Effector memory CD8-positive, alpha-beta T cell (primary cell): ENCODE measurements at places on chromosomes 4 and X.

DNA sequence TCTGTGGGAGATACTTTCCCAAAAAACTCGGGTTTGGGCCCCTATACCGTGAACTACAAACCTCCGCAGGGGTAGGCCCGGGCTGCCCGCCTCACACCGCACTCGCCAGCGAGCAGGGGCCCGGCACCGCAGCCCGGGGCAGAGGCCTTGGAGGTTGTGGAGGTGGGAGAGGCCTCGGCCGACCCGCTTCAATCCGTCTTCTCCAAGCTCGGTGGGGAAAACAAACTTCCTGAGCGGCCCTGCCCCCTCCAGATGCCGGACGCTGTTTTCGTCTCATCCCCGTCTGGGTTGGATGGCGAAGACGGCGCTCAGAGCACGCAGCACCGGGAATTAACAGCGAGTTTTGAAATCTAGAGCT is 442 bp upstream of the MCUB start:
- DNase-seq = no peak

GRCh38 chrX:19094654-19095053 is 27.6 kb downstream of the ADGRG2 start:
- DNase-seq = no peak

- DNase-seq = no peak
Observed at GRCh38 chrX:72532366-72532765, 40.3 kb downstream of the HDAC8 start.

- no peak for DNase-seq
Observed at GRCh38 chr4:102580463-102580842, 79.3 kb downstream of the NFKB1 start.

DNA sequence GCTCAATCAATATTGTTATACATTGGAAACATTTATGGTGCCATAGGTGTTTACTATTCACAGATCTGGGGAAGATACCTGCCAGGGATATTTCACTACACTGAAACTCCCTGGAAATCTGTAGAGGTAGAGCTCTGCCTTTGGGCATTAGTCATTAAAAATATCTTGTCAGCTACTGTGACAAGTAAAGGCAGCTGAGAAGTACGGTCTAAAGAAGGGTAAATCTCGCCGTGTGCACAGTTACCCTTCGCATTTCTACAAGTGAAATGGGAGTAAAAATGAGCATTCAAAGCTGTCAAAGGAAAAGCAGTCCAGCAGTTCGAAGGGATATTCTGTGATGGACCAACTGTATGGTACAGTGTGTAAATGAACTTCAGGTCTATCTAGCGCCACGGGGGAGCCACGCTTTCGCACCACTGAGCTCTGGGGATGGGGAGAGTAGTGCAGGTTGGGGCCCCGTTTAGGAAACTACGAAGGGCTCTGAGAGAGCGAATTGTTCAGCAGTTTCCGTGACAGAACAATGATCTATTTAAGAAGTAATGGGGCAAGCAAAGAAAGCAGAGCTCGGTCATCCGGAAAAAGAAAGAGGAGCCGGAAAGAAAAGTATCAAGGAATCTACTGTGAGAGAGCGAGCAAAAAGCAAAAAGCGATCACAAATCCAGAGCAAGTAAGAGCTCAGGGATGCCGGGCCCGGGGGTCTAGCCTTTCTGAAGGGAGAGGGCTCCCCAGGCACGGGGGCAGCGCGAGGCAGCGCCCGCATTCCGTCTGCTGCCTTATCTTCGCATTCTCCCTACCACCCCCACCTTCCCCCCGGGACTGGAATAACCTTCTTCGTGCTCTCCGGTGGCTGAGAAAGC is 646 bp downstream of the TIGD4 start:
- DNase-seq = peak; percentile 19

DNA sequence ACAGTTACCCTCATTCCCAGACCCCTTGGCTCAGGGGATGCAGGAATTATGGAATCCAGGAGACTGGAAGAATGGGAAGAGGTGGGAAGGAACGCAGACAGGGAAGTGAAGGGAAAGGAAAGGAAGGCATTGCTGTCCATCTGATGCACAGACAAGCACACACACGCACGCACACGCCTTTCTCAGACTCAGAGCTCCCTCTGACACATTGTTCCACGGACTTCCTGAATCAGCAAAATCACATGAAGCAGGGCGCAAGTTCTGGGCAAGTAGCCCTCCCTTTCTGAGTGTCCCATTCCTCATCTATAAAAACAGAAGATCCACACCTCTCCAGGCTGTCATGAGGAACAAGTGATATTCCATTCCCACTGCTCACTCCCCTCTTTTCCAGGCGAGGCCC is 13.2 kb downstream of the IQSEC2 start:
- DNase-seq = no peak

DNA sequence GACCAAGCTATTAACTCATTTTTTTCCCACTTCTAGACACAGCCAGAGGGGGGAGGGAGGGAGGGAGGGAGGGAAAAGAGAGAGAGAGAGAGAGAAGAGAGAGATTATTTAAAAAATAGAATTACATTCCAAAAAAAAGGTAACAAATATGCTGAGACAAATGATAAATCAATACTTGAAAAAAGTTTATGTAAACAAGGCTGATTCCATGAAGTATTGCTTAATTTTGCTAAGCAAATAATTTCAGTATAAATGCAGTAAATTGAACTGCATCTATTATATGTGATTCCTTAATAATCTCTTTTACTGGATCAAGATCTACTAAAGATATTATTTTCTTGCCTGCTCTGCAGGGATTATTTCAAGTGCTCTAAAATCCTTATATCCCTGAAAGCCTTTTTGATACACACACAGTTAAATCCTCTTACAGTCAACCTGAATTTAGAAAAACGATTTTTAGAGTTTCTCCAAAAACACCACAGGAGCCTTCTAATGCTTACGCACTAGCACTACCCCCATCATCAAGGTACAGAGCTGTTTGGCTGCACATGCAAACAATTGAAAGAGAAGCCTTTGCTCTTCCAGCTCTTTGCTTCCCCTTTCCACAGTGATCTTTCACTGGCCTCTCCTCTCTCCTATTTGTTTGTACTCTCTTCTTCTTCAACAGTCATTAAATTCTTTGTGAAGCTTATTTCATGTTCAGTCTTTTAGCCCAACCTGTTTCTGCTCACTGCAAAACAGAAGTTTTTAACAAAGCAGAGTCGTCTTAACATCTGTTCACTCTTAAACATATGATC is 426.3 kb upstream of the FAM241A start:
- DNase-seq = no peak

DNA sequence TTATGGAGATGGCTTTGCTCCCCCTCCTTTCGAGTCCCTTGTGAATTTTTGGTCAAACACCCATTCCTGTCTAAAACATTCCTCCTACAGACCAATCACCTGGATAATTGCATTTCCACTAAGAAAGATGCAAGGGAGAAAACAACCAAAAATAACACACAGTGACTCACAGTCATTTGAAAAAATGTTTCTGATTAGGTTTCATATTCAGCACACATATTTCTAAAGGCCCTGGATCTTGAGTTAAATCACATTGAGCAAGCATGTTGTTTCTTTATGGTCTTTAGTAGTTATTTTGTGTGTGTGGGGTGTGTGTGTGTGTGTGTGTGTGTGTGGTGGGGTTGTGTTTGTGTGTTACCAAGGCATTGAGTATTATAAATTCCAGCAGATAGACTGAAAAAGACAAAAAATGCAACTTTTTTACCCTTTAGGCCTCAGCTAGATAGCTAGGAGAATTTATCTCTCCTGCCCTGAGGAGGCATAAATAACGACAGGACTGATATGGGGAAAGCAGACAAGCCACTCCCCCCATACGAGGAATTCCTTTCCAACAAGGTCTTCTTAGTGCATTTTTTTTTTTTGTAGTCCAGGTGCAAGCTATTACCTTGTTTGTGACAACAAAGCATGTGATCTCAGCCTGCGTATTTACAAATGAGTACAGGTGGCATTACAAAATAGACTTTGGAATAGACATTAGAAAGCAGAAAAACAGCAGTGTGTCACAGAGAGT is 265.4 kb upstream of the ADGRL3 start:
- DNase-seq = no peak

DNA sequence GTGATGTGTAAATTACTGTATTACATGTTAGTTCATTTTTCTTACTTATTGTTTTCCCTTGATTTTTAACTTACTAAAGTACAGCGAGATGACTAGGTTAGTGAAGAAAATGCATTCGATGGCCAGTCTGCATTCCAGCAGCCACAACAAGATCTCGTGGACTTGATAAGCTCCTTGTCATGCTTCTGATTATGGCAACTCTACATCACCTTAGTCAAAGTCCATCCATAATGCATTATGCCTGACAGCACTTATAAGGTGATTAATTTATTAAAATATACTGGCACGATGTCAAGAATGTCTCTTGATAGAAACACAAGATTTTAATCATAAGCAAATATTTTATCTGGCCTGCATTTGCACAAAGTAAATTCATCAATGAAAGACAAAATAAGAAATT is 109.9 kb upstream of the NAP1L5 start:
- no peak for DNase-seq

- peak; percentile 37 for DNase-seq
Observed at GRCh38 chrX:72100051-72100755, 31.5 kb downstream of the RTL5 start.

GRCh38 chr4:16713696-16714095 is 184.7 kb downstream of the LDB2 start:
- DNase-seq = no peak

GRCh38 chr4:41600243-41600912 is 62.4 kb downstream of the LIMCH1 start:
- DNase-seq = no peak
